ENCODE measurements at places on chromosomes 16 and 17. TPM values are rescaled to one million over a fixed set of nuclear protein-coding genes. Genes with fewer than 3 reads are reported as not detected.

The CDC42EP4 gene
- polyA plus RNA-seq, result 16.9 TPM

The ALDH3A1 gene
- polyA plus RNA-seq, result 0.12 TPM

The MAP2K4 gene
- 23.5 TPM for polyA plus RNA-seq

The KRTAP9-1 gene
- polyA plus RNA-seq, result not detected

The VEZF1 gene
- polyA plus RNA-seq, result 43.9 TPM

The PIRT gene
- polyA plus RNA-seq, result not detected

The CCDC137 gene
- polyA plus RNA-seq, result 9.8 TPM

The SLC5A11 gene
- not detected for polyA plus RNA-seq

The ABCC6 gene
- polyA plus RNA-seq, result 1.2 TPM

The C16orf96 gene
- not detected for polyA plus RNA-seq

The HBQ1 gene
- not detected for polyA plus RNA-seq

The ADGRG3 gene
- not detected for polyA plus RNA-seq

The KRTAP4-3 gene
- polyA plus RNA-seq, result not detected

The SOX8 gene
- not detected for polyA plus RNA-seq

The CCL18 gene
- polyA plus RNA-seq, result not detected

The KRT12 gene
- polyA plus RNA-seq, result not detected

The LITAF gene
- 128 TPM for polyA plus RNA-seq

The FOXC2 gene
- 1.5 TPM for polyA plus RNA-seq

The ODAD4 gene
- polyA plus RNA-seq, result 0.50 TPM

The C17orf107 gene
- polyA plus RNA-seq, result 0.67 TPM

DNA sequence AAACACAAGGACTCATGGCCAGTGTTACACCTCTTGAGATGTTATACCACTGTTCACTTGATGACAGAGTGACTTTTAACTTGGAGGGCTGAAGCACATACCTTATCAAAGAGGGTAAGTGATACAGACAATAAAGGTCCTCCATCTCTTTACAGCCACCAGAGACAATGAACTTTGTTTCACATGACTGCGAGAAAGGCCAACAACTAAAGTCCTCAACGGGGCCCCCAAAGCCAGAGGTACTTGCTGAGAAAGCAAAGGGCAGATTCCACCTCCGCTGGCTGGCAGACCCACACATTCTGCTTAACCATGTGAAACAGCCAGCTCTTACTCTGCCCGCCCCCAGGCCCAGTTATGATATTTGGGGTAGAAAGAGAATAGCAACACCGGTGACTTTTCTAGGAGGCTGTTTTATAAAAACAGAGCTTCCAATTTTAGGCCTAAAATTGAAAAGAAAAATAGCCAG is 21.4 kb downstream of the DCUN1D3 start:
- DNase-seq, result no peak

GRCh38 chr17:40903129-40903847 is 18.2 kb upstream of the KRT20 start:
- peak; percentile 10 for DNase-seq

DNA sequence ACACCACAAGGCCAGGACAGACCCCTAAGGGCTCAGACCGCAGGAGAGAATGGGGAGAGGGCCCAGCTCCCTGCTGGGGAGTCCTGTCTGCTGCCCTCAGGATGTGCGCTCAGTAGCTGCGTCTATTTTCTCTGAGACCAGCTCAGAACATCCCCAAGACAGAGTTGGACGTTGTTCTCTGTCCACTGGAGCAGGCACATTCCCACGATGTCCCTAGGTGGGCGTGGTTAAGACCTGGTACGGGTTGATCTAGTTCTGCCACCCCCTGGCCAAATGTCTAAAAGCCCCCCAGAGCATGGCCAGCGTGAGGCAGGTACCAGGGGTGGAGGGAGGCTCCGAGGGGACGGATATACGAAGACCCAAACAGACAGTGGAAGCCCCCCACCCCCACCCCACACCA is 842 bp upstream of the CALB2 start:
- DNase-seq, result no peak

- no peak for DNase-seq
These were observed 15.9 kb upstream of the TNS4 start for GRCh38 chr17:40517286-40517662.

DNA sequence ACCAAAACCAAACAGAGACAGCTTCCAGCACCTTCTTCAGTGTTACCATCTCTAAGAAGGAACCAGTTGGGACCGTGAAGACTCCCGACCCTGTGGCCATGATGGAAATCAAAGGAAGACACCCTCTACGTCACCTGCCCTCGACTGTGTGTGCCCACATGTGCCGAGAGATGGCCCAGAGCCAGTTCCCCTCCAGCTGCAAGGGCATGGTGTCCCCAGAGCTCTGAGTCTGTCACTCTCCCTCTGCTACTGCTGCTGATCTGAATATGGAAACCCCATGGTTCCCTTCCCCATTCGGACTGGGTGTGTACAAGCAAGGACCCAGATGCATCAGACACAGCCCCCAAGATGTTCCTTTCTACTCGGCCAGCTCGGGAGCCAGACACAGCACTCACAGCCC is 76.4 kb downstream of the SOCS1 start:
- no peak for DNase-seq

- no peak for DNase-seq
These were observed 11.5 kb downstream of the UBALD2 start for GRCh38 chr17:76276461-76277299.

GRCh38 chr16:49462989-49463371 is 89.4 kb downstream of the C16orf78 start:
- DNase-seq, result no peak

DNA sequence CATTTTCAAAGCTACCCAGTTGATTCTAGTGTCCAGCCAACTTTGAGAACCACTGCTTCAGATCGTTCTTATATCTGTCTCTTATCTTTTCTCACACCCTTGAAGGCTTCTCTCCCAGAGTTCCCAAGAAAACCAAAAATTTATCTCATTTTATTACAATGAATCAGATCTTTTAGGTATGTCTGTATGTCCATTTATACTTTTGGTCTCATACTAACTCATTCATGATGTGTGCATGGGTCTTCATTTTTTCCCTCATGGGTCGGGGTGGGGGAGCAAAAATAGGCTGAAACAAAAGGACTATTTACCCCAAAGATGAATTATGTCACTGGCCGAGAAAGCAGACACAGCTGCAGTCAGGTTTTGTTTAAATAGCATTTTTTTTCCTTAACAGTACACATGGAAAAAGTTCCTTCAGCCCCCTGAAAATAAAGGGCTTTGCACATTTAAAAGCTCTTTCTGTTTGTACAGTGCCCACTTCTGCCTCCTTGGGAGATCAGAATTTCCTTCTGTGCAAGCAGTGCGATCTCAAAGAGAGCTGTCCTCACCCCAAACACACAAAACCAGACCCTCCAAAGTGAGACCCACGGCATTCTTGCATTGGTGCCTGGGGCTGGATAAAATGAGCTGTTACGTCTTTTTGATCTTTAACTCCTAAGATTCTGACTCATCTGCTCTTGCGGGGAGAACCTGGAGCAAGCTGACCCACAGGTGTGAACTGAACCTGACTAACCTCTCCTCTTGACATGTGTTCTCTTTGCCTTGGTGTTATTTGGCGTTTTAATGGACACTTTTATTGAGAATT is 251.2 kb upstream of the ELAC2 start:
- no peak for DNase-seq

DNA sequence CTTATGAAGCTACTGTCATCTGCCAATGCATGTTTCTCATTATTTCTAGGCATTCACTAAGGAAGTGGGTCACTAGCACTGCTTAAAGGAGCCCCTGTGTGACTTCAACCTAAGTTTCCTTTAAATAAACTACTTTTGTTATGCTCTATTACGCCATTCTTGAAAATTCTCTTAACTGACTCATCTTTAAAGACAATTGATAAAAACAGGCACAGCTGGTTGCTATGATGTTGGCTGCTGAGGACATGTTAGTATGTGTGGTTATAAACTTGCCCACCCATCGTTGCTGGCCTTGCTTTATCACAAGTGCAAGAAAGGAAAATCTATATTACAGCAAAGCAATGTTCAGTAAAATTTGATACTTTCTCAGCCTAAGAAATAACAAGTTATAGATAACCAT is 75.8 kb upstream of the CNTNAP4 start:
- no peak for DNase-seq

- no peak for DNase-seq
These were observed 4.7 kb upstream of the NRN1L start for GRCh38 chr16:67879936-67880335.

GRCh38 chr17:66488864-66489263 is 186.5 kb downstream of the PRKCA start:
- no peak for DNase-seq

- peak; percentile 51 for DNase-seq
These were observed 18.6 kb downstream of the AP2B1 start for GRCh38 chr17:35605678-35606077.

GRCh38 chr16:23952128-23952970 is 116.6 kb downstream of the PRKCB start:
- peak; percentile 18 for DNase-seq

GRCh38 chr17:32264140-32264799 is 1.4 kb upstream of the RHBDL3 start:
- no peak for DNase-seq

- no peak for DNase-seq
These were observed 4.5 kb downstream of the SCARF1 start for GRCh38 chr17:1641065-1641403.

- DNase-seq, result no peak
These were observed 6.8 kb downstream of the KIF19 start for GRCh38 chr17:74332763-74333283.

GRCh38 chr16:11620243-11621003 is 33.7 kb upstream of the LITAF start:
- DNase-seq, result no peak

DNA sequence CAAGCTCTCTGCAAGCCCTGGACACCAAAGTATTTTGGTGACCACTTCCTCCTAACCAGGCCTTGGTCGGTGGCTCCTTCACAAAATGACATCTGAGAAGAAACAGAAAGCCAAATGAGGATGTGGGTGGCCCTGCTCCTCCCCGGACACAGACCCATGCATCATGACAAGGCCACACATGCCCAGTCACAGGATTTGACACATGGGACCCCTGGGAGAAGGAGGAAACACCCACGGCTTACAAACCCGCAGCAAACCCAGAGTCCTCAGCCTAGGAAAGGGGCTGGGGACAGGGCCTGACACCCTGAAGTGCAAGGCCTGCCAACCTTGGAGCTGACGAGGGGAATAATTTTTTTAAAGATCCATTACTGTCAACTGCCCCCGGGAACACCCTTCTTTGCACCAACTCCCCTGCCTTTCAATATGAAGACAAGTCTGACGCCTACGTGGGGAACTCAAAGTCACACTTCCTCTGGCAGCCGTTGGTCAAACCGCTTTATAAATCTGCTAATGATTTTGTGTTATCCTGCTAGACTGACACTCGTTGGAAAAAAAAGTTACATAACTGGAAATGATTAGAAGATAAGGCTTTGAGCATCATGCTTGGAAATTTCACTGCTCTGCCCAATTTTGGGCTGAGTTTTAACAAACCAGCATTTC is 41.3 kb downstream of the GAS7 start:
- DNase-seq, result no peak

GRCh38 chr16:17467923-17468540 is 2.7 kb downstream of the XYLT1 start:
- DNase-seq, result peak; percentile 77

GRCh38 chr17:1398931-1399678 is 917 bp downstream of the YWHAE start:
- peak; percentile 44 for DNase-seq

DNA sequence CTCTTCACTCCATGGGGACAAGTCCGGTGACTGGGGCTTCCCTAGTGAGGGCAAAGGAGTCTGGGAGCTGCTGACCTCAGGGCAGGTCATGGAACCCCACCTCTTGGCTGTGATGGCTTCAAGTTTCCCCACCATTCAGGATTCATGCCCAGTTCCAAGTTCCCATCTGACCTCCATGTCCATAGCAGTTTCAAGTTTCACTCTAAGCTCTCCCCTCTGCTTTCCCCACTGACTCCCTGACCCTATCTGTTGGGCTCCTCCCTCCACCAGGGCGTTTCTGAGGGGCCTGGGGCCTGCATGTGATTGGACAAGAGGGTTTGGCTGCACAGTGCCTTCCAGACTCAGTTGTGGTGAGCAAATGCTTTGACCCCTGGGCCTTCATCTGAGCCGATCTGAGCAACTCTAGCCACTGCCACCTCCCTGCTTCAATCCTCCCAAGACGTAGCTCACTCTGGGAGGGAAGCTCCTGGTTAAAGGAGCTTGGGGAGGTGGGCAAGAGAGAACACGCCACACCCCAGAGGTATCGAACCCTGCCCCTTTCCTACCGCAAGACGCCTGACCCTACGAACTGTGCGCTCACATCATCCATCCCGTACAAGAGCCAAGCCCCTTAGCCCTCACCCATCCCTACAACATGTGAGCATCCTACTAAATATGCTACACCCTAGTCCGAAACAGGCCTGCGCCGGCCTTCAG is 8.3 kb downstream of the ZNF629 start:
- DNase-seq, result peak; percentile 88

- DNase-seq, result no peak
These were observed 401.3 kb downstream of the ZFHX3 start for GRCh38 chr16:72646615-72647014.

- no peak for DNase-seq
These were observed 115.7 kb downstream of the BANP start for GRCh38 chr16:88066680-88067529.

- peak; percentile 59 for DNase-seq
These were observed 312.7 kb upstream of the CCL2 start for GRCh38 chr17:33942414-33942813.

DNA sequence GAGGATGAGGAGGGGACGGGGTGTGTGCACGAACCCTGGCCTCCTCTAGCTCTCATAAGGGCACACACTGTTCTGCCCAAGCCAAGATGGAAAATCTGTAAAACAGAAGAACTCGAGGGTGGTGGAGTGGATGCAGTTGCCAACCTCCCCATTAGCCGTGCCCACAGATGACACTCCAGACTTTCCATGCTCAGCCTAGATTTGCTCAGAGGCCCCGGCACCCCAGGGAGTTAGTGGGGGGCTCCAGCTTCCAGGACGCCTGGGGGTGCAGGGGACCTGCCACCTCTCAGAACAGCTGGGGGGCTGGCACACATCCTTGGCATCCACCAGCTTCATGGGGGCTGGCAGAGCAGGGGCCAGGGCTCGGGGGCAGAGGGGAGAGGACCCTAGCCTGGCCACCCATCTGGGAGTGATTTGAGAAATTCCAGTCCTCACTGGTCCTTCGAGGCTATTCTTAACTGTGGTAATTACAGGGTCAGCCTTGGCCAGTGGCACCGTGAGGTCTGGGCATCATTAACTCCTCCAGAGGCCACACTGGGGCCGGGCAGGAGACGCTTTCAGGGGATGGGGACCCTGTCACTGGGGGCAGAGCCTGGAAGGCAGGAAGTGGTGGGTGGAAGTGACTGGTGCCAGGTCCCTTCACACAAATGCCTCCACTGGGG is 14.3 kb downstream of the VASN start:
- DNase-seq, result no peak
